Stimulated activated CD8-positive, alpha-beta memory T cell treated with anti-CD3 and anti-CD28 coated beads, Interleukin-15, amount 100 ng/mL, for 24 hours (primary cell): ENCODE measurements at places on chromosomes 4 and X.

DNA sequence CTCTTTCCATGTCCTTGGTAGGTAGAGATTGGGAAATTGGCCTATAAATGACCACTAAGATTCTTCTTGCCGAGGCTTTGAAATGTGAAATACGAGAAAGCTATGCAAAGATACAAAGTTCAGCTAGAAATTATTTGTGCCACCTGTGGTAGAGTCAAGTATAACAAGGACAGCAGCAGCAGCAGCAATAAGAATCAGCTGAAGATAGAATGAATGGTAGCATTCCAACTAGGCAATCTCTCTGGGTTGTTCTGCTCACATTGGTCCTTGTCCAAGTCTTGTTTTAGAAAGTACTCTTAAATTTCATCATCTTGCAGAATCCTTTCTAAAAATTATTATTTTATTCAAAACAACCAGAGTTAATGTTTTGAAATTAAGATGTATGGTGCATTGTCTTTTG is 67.8 kb upstream of the PCDH10 start:
- no peak for DNase-seq

GRCh38 chr4:15506464-15506863 is 36.8 kb downstream of the CC2D2A start:
- DNase-seq, result no peak

DNA sequence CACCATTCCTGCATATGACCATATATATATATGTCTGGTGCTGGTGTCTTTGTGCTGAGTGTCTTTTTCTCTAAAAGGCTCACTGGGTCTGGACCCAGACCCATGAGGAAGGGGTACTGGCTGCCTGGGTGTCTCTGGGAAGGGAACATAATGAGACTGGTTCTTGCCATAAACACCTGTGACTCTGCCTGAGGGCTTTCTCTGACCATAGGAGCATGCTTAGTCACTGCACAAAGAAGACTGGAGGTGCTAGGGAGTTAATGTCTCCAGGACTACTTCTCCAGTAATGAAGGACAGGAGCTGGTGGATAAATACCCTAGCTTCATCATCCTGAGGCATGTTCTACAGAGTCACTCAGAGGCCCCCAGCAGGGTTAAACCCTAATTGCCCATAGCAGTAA is 47.1 kb upstream of the CASK start:
- DNase-seq, result no peak

DNA sequence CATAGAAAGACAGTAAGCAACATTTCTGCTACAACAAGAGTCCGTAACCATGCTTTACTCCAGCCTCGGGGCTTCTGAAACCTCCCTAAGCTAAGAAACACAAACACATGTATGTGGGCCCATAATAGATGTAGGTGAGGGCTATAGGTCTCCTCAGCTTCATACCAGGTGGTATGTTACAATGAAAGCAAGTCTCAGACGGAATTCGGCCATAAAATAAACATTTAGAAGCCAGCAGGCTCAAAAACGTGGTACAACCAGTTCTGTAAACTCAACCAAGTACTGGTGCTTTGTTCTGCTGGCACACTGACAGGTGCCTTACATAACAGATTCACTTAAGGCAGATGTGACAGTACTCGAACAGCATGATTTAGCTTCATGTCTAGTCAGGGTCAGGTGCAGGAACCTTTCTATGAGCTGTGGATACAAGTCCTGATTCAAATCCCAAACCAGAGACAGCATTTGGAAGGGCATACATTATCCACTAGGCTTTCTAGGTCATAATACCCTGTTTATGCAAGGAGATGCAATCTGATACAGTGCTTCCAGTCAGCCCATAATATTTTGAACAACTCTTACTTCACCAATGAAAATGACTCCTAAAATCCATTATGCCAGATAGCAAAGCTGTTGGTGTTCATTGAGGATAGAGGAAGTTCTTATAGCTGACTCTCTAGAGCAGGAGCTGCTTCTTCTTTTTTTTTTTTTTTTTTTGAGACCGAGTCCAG is 113.8 kb upstream of the ENPP6 start:
- DNase-seq, result no peak

- no peak for DNase-seq
Measured at GRCh38 chr4:20176881-20177280, 74.8 kb upstream of the SLIT2 start.

GRCh38 chrX:16589211-16589610 is 60.7 kb upstream of the S100G start:
- no peak for DNase-seq

DNA sequence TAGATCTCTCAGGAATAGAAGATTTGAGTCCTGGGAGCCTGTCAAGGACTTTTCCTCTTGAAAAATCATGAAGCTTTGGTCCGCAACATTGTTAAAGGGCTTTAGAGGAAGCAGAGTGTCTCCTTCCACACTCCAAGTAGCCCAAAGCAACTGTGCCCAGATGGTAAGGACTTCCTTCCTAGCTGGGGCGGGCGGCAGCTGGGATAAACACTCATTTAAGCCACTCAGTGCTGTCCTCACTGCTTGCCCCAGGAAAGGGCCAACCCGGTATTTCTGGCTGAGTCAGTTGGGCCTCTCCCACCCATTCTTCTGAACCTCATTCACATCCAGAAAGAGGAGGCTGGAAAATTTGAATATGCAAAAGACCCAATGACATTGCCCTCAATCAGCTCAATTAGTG is 144.3 kb downstream of the CHIC2 start:
- DNase-seq, result no peak

GRCh38 chr4:122901247-122902010 is 21.0 kb downstream of the NUDT6 start:
- no peak for DNase-seq

- no peak for DNase-seq
Measured at GRCh38 chr4:120525106-120525505, 397.4 kb downstream of the PRDM5 start.

- no peak for DNase-seq
Measured at GRCh38 chr4:121340247-121340646, 40.6 kb downstream of the QRFPR start.

GRCh38 chrX:49238735-49239134 is 3.5 kb downstream of the CCDC22 start:
- DNase-seq, result no peak

DNA sequence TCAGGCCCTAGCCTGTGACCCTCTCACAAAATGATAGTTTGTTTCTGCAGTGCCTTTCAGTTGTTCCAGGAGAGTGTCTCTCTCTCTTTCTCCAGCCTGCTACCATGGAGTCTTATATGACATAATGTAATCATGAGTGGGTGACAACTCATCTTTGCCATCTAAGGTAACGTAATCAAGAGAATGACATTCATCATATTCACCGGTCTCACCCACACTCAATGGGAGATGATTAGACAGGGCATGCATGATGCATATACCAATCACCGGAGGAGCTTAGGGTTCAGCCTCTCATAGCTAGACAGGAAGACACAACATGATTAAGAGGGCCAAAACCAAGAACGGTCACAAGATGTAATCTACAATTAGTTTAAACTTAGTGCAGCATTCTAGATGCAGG is 97.1 kb upstream of the FAM9B start:
- DNase-seq, result no peak

- DNase-seq, result no peak
Measured at GRCh38 chrX:123170546-123170945, 13.5 kb upstream of the GRIA3 start.

- DNase-seq, result no peak
Measured at GRCh38 chr4:70721747-70722146, at the start of gene RUFY3. TSS of gene RUFY3 (plus strand) at chr4:70721964. CDS start at chr4:70722574, 610 bp downstream.
